ENCODE measurements at places on chromosomes 7 and 10.

DNA sequence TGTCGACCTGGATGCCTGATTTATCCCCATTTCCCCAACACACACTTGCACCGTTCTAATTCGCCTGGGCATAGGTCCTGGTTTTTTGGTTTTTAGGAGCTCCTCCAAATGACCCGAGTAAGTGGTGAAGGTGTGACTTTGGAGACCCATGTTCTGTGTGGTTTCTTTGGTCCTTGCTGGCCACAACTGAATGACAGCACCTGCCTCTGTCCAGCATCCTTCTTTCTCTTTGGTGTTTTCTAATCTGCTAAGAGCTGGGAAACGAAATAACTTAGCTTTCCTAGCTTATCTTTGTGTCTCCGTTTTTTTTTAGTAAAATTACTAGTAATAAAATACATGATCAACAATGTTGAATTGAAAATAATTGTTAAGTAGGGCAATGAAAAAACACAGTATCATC, 120.2 kb downstream of the PRLHR start:
- no peak for DNase-seq

DNA sequence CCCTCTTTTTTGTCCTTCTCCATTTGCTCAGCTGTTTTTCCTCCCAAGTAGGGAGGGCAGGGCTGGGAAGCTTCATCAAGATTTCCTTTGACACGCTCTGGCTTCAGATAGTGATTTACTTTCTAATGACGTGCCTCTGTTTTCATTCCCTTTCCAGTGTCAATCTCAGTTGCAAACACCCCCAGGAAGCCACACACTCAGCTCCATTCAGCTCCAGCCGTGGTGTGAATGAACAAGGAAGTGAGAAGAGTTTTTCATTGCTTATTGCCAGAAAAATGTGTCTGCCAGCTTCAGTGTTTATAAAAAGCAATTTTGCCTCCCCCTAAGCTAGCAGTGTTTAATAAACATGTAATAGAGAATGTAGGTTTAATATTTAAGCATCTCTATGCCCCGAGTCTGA, 108.7 kb upstream of the DPP6 start:
- DNase-seq, result no peak

DNA sequence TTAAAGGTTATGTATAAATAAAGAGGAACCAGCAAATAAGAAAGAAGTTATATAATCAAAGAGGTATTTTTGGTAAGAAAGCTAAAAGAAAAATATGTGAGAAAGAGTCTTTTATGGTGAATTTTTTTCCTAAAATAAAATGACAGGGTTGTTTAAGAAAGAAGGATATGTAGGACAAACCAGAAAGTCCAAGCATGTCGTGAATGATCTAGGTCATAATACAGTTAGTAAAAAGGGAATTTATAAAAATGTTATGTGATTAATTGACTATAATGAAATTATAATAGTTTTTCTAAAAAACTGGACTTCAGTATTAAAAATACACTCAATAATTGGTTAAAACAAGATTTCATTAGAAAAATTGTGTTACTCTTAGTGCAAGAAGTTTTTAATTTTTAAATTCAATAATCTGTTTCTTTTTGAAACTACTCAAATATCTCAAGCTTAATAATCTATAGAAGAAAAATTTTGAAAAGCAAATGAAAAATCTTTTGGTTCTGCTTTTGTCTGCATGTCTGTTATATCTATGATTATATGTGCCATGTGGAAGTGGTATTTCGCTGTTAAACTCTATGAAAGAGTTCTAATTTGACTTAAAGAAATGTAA, 23.3 kb downstream of the AVL9 start:
- no peak for DNase-seq

DNA sequence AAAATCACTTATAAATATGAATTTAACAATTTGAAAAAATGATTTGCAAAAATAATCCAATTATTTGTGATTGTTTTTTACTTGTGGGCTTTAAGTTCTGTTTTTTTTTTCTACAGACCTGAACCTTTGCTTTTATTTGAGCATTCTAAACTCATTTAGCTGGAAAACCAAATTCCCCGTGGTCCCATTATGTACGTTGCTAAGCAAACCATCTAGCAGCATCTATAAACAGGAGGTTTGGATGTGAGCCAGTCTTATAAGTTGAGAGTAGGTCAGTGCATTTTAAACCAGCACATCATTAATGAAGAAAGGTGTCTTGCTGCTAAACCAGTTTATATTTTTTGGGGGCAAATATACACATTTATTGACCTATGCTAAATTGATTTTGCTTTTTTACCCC, 77.3 kb downstream of the LRRN3 start:
- DNase-seq, result peak; percentile 32

- no peak for DNase-seq
These were observed 184.7 kb downstream of the MAGI2 start for GRCh38 chr7:79268730-79269129.

DNA sequence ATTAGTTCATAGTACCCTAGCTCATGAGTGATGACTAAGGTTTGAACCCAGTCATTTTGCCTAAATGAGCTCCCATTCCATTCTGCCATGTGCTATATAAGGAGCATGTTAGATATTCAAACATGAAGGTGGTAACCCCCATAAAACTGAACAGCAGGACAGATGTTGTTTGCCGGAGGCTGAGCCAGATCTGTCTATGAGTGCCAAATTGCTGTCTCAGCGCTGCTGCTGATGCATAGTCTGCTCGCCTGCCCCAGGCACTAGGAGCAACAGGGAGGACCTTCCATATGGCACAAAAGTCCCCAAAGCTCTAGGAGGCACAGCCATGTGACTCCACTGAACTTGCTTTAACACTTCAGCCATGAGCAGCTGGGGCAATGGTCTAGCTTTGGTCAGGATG, 466.0 kb upstream of the GHITM start:
- no peak for DNase-seq

- DNase-seq, result no peak
These were observed 686.4 kb upstream of the C7orf33 start for GRCh38 chr7:147904219-147904576.

- no peak for DNase-seq
These were observed 260.1 kb downstream of the BMPER start for GRCh38 chr7:34165466-34165865.

- DNase-seq, result no peak
These were observed 30.4 kb downstream of the STEAP1B start for GRCh38 chr7:22469371-22470143.

GRCh38 chr10:77158666-77159065, 478.9 kb downstream of the KCNMA1 start:
- no peak for DNase-seq

DNA sequence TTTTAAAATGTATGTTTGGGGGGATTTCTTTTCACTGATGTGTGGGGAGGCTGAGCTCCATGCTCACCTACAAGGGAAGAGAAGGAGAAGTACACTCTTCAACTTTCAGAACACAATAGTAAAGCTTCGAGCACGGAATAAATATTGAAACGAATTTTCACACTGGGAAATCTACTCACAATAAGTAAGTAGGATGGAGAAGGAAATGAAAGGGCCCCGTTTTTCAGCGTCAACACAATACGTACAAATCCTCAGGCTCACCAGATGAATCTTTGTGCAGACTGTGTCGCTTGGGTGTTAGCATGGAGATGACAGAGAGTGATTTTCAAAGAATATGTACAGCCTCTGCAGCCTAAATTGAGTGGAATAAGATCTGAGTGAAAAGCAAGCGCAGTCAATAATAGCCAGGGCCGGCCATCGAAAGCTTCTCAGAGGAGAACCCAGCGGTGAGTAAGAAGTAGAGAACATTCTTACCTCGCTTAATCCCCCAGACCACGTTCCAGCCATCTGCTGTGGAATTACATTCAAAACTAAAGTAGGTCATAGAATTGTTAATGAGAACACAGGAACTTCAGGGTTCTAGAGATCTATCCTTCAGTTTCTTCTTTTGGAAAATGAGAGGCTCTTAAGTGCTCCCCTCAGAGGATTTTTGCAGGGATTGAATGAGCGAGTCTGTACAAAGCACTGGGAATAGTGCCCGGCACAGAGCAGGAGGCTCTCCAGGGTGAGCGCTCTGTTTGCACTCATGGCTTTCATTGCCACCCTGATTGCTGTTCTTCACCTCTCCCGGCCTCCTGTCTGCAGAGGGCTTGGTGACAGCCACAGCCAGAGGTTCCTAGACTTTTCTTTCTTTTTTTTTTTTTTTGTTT, 292.8 kb downstream of the SFMBT2 start:
- no peak for DNase-seq

DNA sequence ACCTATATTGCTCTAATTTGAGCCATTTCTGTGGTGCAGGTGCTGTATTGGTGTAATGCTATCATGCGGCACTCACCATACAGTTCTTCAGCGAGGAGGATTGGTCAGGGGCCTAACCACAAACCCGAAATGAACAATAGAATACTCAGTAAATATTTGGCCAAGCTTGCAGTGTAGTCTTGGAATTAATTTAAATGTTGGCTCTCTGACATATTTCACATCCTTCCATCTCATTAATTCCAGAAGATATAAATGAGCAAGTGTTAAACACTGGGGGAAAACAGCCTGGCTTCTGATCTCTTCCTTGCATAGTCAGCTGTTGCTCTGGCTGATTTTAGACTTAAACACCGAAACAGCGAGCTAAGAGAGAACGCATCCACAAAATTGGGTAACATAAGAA, 663.1 kb upstream of the GHITM start:
- DNase-seq, result no peak

DNA sequence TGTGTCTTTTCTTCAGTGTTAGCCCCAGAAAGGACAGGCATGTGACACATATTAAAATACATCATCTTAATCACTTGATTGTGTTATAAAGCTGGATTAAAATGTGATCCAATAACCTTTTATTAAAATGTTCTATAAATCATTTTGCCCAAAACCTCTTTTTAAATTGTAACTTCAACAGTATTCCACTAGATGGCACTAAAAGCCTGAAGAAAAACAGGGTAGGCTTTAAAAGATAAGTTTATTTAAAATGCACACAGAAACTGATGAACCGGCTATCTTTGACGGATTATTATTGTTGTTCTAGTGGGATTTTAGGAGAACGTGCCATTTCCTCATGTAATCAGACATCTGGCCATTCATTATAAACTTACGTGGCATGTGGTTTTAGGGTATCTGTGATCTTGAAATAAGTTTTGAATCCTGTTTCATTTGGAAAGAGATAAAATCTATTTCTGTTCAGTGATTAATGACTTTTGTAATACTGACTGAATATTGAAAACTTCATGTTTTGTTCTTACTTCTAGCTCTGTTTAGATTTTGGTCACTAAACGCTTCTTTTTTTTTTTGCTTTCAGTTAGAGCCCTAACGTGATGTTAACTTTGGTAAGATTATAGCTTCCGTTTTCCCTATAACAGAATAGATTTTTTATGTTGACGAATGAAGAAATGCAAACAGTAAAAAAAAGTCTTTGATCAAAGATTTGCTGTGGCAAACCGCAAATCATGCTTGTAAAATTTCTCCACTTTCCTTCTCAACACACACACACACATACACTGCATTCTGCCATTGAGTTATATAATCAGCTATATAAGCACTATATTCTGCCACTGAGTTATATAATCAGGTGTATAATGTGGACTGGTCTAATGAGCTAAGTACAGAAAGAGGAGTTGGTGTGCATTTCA, 13.6 kb downstream of the VPS50 start:
- DNase-seq, result no peak

GRCh38 chr7:71511361-71511807, 379.4 kb downstream of the GALNT17 start:
- no peak for DNase-seq

GRCh38 chr7:125061776-125062397, 132.3 kb upstream of the POT1 start:
- no peak for DNase-seq

DNA sequence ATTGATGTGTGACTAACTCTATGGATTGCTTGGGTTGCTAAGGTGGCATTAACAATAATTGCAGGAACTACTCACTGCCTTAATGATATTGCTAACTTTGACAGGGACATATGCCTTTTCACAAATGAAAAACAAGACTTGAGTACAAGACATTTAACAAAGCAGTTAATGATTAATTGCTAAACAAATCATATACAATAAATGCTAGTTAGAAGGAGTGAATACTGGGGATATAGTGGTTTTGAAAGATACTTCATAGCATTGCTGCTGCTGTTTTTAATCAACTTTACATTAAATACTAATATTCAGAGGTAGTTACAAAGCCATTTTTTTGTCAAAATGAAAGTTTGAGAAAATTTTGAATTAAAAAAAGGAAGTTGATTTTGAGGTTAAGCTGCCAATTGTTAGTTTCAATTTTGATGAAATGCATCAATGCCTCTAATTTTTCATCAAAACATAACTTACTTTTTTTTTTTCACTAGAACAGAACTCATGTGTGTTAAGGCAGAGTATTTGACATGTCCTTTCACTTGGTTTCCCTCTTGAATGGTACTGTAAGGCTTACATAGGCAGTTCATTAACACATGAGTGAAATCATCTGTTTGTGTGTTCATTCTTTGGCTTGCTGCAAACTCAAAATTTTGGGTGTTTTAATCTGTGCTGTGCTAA, 106.2 kb upstream of the SEMA3D start:
- no peak for DNase-seq

DNA sequence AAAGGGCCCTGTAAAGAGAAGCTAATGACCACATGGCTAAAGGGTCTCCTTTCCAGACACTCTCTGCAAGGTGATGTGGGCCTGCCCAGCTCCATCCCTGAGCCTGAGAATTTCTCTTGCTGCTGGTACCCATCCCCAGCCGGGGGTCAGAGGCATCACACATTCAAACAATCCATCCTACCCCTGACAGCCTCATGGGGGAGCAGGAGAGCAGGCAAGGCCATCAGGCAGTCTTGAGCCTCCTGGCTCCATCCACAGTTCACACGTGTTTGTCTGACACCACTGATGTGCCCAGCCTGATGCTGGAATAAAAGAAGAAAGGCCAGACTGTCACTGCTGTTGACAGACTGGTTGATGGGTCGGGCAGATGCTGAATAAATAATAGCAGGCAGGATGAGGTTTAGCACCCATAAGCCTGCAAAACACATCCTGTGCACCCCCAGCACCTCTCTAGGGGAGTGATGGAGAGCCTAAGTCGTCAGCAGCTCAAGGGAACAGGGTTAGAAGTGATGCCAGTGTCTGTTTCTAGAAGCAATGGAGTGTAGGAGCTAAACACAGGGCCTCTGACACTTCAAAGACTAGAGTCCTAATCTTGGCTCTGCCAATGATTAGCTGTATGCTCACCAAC, 43.5 kb downstream of the TLL2 start:
- peak; percentile 55 for DNase-seq

DNA sequence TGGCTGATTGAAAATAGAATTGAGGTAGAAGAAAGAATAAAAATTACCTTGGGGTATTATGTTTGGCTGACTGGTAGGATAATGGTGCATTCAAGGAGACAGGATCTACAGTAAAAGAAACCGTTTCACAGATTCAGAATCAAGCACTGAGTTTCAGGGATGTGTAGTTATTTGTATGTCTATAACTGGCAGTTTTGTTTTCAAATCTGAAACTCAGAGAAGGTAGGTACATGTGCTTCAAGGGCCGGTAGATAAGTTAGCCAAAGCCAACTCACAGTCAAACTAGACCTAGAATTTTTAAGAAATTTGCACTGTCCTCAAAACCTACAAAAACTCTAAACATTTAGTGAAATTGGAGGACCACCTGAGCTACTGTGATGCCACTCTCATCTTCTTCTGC, 191.5 kb downstream of the FOXP2 start:
- DNase-seq, result no peak

DNA sequence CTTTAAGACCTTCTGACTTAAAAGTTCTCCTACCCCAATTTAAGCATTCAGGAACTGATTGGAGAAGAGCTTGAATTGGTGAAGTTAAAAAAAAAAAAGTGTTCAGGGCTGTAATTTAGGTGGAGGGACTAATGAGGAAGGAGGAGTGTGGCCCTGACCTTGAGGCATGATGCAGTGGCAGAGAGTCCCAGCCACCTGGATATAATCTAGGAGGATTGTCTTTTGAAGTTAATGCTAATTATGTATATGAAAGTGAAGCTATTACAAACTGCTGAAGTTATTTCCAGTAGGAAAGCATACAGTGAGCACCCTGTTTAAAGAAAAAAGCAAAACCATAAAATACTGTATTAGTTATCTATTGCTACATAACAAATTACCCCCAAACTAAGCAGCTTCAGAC, 31.5 kb downstream of the ADD3 start:
- no peak for DNase-seq
